ENCODE measurements at places on chromosomes 1 and 21.

DNA sequence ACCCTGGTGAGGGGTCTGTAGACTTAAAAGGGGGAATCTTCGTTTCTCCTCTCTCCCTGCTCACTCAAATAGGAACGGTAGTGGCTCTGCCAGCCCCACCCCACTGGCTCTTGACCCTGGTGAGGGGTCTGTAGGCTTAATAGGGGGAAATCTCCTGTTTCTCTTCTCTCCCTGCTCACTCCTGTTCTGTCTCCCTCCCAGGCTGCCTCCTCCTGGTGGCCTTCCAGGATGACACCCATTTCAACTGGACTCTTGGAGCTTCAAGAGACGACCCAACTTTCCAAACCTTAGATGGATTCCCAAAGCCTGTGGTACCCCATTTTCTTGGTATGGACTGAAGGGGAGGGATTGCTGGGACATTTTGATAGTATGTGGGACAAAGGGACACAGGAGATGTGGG lies 1.4 kb upstream of the EPHB2 start:
- no peak for DNase-seq

DNA sequence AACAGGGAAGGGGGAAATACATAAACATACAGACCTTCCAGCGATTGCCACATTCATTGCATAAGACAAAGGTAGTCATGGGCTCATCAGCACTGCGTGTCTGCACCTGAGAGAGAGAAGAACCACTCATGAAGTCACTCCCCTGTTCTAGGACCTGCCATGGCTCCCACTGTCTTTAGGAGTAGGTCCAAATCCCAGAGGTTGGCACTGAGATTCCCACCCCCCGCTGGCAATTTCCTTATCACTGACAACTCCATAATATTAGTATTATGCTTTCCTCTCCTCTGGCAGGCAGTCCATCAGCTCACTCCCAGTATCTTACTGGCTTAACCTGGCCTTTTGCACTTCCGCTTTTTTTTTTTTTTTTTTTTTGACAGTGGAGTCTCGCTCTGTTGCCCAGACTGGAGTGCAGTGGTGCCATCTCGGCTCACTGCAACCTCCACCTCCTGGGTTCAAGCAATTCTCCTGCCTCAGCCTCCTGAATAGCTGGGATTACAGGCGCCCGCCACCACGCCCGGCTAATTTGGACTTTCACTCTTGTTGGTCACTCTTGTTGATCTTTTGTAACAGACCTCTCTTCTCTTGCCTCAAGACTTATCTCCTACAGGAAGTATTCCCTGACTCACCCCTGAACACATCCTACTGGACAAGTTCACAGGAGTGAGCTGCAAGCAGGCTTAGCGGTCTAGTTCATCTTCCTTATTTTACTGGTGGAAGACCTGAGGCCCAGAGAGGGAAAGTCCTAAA lies 14.8 kb upstream of the ZNF436 start:
- DNase-seq: no peak

DNA sequence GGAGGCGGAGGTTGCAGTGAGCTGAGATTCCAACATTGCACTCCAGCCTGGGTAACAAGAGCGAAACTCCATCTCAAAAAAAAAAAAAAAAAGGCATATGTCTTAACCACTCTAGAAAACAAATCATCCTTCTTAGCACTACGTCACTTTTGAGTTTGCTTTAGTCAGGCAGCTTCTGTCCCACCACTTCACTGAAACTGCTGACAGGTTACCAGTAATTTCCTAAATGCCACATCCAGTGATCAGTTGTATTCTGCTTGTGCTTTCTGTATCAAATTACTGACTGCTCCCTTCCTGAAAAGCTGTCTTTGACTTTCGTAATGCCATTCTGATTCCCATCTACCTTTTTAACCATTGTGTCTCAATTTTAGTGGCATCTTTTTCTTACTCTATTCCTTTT lies 21.7 kb downstream of the RCOR3 start:
- no peak for DNase-seq

DNA sequence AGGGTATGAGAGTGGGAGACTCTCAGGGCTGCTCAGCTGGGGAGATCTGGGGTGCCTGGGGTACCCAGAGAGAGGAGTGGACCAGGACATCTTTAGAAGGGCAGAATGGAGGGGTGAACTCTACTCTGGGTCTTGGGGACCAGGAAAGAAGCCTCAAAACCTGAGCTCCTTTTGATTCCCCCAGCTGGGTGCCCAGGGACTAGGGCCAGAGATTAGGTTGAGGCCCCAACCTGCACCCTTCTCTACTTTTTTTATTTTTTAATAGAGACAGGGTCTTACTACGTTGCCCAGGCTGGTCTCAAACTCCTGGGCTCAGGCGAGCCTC lies 1.9 kb downstream of the PDZK1IP1 start:
- DNase-seq: no peak

GRCh38 chr21:26833011-26833410 lies 12.2 kb downstream of the ADAMTS1 start:
- DNase-seq: no peak

DNA sequence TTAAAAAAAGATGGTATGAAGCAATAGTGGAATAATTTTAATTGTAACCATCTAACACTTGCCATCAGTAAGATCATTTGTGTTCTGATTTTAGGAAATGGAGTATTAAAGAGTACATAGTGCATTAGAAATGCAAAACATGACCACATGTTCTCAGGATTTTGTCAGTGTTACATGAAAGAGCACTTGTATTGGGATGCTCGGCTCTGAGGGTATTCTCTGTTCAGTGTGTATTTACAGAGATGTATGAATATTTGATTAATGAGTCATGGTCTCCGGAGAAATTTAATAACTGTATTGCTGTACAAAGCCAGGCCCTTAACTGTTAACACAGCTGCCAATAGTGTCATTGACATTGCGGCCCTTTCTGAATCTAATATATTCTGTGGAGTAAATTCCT lies 91.7 kb downstream of the ATG4C start:
- no peak for DNase-seq

DNA sequence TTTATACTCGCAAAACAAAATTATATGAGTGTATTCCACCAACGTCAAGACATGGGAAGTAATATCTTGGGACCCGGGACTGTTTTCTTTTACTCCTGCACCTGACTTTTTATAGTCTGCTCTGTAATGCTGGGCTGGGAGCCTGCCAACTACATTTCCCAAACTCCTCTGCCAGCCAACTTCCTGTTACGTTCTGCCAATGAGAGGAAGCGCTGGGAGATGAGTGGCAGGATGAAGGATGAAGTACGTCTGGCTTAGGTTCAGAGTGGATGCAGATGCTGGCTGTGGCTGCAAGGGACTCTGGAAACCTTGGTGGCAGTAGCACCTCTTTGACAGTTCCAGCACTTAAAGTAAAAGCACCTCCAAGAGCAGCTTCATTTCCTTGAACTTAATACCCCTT lies 59.6 kb downstream of the USP24 start:
- no peak for DNase-seq

Data from stimulated activated CD4-positive, alpha-beta T cell treated with anti-CD3 and anti-CD28 coated beads, Interleukin-1b, Interleukin-23, amount 100 ng/mL, for 4 hours (primary cell).